Activated CD4-positive, alpha-beta T cell treated with anti-CD3 and anti-CD28 coated beads for 24 hours (primary cell): ENCODE measurements at places on chromosomes 3 and 15.

- DNase-seq = no peak
These were observed 303.8 kb downstream of the RPLP1 start for GRCh38 chr15:69756440-69756839.

DNA sequence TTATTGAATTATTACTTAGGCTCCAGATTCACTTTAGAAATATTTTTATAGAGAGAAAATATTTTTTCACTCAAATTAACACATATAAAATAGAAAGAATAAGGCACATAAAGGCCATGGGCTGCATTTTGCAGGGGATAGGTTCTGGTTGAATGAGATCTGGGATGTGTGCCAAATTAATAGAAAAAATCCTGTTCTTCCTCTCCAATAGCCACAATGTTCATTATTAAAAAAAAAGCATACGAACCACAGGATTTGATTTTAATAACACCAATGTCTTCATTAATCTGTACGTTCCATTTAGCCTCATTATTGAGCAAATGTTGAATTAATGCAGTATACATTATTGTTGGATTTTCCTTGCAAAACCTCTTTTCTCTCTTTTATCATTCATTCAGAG is 622.8 kb upstream of the AGTR1 start:
- no peak for DNase-seq

GRCh38 chr3:24315356-24315755 is 179.3 kb downstream of the THRB start:
- DNase-seq = no peak

DNA sequence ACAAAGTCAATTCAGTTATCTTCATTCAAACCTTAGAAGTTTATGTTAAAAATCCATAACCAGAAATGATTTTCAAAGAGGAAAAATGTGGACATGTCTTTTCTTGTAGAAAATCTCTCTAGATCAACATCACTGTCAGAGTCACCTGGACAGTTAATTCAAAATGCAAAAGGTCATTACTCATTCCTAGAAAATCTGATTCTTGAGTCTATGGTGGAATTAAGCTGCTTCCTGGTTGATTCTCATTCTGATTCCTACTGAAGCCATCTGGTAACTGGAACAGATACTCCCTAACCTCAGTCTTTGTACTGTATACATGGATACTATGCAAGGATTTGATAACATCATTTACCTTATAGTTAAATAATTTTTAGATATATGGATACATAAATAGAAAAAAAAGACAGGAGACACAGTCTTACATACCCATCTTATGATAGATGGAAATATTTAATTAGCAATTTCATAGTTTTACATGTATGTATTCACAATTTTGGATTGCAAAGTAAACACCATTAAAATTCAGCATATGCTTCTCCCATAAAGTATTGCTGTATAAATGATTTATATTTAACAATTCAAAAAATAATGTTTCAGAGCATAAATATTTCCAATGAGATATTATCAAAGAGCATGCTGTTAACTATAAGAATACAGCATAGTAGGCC is 693.2 kb upstream of the CCDC54 start:
- no peak for DNase-seq

DNA sequence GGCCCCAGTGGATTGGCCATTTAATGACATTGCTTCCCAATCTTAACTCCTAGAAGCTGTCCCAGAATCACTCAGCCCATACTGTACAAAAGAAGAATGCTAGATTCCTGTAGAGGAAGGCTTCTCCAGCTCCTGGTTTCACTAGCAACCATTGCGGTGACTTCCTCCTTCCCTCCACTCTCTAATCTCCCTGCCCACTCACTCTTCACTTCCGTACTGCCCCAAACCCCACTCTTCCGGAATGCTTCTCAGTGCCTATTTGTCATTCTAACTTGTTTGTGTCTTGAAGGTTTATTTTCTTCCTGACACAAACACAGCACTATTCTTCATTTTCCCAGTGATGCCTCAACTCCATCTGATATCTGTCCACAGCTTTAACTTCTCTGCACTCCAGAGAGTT is 97.1 kb upstream of the SPATA16 start:
- no peak for DNase-seq

DNA sequence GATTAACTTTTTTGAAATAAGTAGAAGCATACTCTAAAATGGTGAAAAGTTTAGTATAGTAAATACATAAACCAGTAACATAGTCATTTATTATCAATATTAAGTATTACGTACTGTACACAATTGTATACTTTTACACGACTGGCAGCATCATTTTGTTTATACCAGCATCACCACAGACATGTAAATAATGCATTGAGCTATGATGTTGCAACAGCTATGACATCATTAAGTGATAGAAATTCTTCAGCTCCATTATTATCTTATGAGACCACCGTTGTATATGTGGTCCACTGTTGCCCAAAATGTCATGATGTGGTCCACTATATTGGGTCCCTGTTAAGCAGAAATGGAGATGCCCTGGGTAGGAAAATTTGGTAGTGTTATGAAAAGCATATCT is 51.3 kb downstream of the DRD3 start:
- no peak for DNase-seq

- DNase-seq = no peak
These were observed 34.5 kb downstream of the RASGRP1 start for GRCh38 chr15:38530113-38530512.

GRCh38 chr15:60721707-60722106 is 242.8 kb upstream of the ICE2 start:
- DNase-seq = no peak

DNA sequence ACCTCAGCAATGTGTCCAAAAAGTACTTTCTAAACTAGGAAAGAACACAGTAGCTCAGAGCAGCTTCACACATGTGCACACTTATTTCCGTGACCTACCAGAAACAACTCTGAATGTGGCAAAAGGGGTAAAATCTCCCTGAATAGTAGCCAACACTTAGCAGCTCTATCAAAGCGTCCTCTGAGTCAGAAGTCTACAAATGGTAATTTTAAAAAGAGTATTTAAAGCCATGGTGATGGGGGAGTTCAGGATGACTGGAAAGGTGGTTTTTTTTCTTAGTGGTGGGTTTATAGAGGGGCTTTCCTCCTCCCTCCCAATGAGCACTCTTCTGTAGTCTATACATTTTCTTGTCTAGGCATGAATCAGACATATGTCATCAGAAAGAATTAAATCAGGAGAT is 223.8 kb upstream of the PRICKLE2 start:
- no peak for DNase-seq

GRCh38 chr3:29286478-29287240 is 5.8 kb downstream of the RBMS3 start:
- no peak for DNase-seq

GRCh38 chr15:84859144-84859543 is 25.3 kb upstream of the SLC28A1 start:
- no peak for DNase-seq

GRCh38 chr3:15633766-15634598 is 32.4 kb downstream of the BTD start:
- DNase-seq = no peak

DNA sequence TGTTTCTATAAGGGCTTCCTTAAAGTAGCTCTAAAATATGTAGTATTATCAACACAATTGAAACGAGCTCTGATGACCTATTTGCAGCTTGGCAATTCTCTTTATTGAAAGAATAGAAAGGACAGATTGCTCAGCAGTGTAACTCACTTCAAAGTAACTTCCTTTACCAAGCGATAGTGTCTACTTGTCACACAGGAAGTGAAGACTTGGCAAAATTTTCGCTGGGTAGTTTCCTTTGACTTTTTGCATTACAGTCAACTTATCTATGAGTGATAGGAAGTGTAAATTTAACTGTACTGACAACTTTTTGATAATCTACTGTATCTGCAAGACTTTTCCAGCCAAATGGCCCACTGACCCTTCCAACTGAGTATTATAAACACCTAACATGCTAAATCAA is 22.8 kb downstream of the SLC9A9 start:
- DNase-seq = no peak
